CD8-positive, alpha-beta memory T cell (primary cell): ENCODE measurements at places on chromosomes 16 and 17. TPM values are rescaled to one million over a fixed set of nuclear protein-coding genes. Genes with fewer than 3 reads are reported as not detected.

DNA sequence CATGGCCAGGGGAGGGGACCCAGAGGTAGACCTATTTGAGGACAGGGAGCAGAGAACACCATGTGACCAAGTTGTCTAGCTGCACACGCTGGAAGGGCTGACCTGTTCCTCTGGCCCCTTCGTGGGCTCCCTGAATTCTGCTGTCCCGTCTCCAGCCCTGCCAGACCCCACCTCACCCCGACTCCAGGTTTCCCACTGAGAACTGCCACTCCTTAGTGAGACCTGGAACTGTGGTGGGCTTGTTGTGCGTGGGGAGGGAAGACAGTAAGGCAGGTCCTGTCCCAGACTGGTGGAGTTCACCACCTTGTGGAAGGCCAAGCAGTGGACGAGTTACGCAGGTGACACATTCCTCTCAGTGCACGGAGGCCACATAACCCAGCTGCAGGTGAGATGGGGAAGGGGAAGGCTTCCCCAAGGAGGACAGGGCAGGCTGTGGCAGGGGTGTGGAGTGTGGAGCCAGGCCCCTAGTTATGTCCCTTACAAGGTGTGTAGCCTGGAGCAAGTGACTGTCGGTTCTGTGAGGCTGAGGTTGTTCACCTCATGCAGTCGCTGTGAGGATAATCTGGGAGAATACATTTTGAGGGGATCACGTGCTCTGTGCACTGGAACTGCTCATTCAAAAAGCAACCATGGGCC lies 54.7 kb downstream of the USP22 start:
- no peak for DNase-seq

GRCh38 chr17:63827801-63828221 lies 348 bp upstream of the FTSJ3 start:
- no peak for DNase-seq

- DNase-seq, result no peak
Measured at GRCh38 chr16:67105881-67106280, 3.9 kb upstream of the PHAF1 start.

GRCh38 chr16:13254998-13255614 lies 353.7 kb downstream of the SHISA9 start:
- no peak for DNase-seq

- no peak for DNase-seq
Measured at GRCh38 chr17:79561486-79562133, 49.2 kb downstream of the RBFOX3 start.

The C17orf100 gene
- total RNA-seq, result 2.1 TPM

GRCh38 chr16:9447699-9448098 lies 356.3 kb downstream of the HAPSTR1 start:
- DNase-seq, result no peak

DNA sequence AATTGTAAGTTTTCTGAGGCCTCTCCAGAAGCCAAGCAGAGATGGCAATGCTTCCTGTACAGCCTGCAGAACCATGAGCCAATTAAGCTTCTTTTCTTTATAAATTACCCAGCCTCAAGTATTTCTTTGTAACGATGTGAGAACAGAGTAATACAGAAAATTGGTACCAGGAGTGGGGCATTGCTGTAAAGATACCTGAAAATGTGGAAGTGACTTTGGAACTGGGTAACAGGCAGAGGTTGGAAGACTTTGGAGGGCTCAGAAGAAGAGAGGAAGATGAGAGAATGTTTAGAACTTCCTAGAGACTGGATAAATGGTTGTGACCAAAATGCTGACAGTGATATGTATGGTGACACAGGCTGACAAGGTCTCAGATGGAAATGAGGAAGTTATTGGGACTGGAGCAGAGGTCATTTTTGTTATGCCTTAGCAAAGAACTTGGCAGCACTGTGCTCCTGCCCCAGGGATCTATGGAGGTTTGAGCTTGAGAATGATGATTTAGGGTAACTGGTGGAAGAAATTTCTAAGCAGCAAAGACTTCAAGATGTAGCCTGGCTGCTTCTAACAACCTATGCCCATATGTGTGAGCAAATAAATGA lies 23.1 kb downstream of the PRDM7 start:
- no peak for DNase-seq

The RHBDL3 gene
- 0.33 TPM for total RNA-seq
